Cerebellum (tissue), 4 donors: ENCODE measurements at places on chromosomes 3 and 15.

DNA sequence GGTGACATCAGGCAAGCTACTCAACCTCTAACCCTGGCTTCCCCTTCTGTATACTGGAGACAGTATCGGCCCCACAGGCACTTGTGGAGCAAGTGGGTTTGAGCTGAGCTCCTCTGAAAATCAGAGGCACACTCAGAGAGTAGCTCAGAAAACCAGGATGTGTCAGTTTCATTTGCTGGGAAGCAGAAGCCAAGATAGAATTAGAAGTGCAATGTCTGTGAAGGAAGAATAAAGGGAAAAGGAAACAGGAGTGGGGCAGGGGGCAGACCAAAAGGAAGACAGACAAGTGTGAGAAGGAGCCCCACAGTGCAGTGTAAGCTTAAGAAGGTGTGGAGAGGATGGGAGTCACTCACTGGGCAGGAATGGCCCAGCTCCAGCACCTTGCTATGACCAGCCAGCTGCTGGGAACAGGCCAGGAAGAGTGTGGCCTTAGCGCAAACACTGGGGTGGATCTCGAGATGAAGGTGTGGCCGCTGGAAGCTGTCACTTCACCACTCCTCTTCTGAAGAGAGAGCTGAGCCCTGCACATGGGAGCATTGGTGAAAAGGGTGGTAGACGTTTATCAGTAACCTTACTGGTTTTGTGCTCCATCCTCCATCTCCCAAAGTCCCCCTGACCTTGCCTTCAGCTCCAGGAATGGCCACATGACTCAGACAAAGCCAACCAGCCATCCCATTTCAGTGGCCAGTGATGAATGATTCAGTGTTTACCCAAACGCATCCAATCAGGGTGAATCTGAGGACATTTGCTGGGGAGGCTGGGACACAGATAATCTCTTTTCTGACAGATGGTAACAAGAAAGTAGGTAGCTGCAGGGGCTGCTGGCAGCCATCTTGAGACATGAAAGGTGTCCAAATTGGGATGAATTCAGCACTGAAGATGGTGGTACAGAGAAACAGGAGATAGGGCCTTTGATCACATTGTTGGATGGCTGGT lies 108.4 kb downstream of the SHQ1 start:
- DNase-seq = no peak

- DNase-seq = no peak
Observed at GRCh38 chr15:34470091-34470490, 32.5 kb upstream of the GOLGA8A start.

- no peak for DNase-seq
Observed at GRCh38 chr15:87523516-87523915, 733.0 kb downstream of the NTRK3 start.

- DNase-seq = no peak
Observed at GRCh38 chr15:38242055-38242454, 10.6 kb upstream of the SPRED1 start.

GRCh38 chr15:72319360-72319984 lies 485 bp downstream of the CELF6 start:
- DNase-seq = no peak

- no peak for DNase-seq
Observed at GRCh38 chr15:85927931-85928537, 133.3 kb upstream of the KLHL25 start.

DNA sequence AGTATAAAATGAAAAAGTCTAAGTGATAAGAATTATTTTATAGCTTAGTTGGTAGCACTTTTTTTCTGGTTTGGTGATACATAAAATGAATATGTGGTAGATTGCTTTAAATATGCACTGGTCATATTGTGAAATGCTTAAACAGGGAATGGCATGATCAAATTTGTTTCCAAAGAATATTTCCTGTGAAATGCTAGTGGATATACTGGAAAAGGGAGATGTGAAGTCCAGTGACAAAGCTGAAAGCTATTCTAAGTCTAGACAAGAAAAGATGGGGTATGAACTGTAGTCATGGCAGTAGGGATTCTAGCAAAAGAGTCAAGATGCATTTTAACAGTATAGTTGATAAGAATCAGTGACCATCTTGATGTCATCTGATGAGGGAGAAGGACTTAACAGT lies 98.9 kb upstream of the MME start:
- DNase-seq = no peak

- DNase-seq = no peak
Observed at GRCh38 chr3:15053541-15053940, 11.6 kb downstream of the MRPS25 start.

DNA sequence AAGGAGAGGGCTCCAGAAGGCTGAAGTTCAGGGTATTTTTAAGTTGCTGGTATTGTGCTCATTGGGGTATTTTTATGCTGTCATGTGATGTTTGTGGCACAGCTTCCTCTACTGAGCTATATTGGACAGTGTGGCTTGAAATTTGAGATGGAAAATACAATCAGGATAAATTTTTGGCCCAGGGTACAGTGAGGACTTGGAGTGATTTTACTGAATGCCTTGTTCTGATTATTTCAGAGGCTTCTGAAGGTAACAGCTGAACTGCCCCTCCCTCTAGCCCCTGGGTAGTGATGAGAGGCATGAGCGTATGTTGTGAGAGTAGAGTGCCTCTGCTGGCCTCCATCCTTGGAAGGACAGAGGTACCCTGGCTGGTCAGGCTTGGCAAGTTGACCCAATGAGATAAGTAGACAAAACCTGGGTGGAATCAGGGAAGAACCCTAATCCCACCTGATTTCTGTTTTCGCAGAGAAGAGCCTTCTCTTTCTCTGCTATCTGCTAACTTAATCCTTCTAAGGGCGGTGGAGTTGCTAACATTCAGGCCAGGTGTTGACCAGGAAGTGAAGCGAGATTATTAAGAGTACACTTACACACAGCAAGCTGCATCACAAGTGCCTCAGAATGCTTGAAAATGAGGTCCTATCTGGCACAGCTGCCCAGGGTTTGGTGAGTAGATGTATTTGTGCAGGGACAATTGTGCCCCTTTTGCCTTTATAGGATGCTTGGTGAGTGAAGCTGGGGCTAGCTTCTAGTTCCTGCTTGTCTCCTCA lies 98.1 kb upstream of the CLSTN2 start:
- DNase-seq = no peak

GRCh38 chr3:175749981-175750380 lies 890.8 kb downstream of the NAALADL2 start:
- no peak for DNase-seq

GRCh38 chr3:67083277-67083676 lies 85.2 kb downstream of the KBTBD8 start:
- DNase-seq = no peak

- DNase-seq = no peak
Observed at GRCh38 chr3:156533205-156533604, 21.7 kb downstream of the SSR3 start.

GRCh38 chr3:29263476-29263875 lies 17.4 kb upstream of the RBMS3 start:
- DNase-seq = no peak

DNA sequence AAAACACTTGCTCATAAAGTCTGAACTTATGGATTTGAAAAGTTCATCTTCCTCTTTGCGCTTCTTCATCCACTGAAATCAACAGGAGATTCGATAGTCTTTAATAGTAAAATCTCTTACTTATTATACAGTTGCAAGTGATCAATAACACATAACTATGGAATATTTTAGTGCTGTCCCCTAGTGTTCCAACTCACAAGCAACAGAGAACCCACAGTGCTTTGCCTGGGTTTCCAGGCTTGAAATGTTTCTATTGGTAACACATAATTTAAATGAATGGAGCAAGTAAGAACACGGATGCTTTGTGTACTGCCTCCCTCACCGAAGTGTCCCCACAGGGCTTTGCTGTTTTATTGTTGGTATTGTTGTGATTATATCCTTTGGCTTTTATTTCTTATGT lies 93.5 kb downstream of the WDR72 start:
- DNase-seq = no peak

GRCh38 chr3:107651782-107652181 lies 129.0 kb downstream of the BBX start:
- DNase-seq = no peak

GRCh38 chr3:127691489-127691888 lies 18.7 kb downstream of the ABTB1 start:
- DNase-seq = no peak

GRCh38 chr3:115655761-115656282 lies 32.5 kb downstream of the GAP43 start:
- no peak for DNase-seq

GRCh38 chr3:3107858-3108257 lies 2.3 kb downstream of the IL5RA start:
- no peak for DNase-seq

- DNase-seq = no peak
Observed at GRCh38 chr3:139982404-139982803, 47.4 kb downstream of the CLSTN2 start.

DNA sequence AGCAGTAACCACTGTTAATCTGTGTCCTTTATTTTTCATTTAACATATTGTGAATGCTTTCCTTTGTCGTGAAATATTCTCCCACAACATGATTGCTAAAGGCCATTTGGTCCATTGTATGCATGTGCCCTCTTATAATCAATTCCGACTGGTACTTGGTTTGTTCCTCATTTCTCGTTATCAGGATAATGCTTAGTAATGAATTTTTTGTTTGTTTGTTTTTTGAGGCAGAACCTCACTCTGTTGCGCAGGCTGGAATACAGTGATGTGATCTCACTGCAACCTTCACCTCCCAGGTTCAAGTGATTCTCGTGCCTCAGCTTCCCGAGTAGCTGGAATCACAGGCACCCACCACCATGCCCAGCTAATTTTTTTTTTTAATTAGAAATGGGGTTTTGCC lies 22.0 kb downstream of the SPATA12 start:
- no peak for DNase-seq

DNA sequence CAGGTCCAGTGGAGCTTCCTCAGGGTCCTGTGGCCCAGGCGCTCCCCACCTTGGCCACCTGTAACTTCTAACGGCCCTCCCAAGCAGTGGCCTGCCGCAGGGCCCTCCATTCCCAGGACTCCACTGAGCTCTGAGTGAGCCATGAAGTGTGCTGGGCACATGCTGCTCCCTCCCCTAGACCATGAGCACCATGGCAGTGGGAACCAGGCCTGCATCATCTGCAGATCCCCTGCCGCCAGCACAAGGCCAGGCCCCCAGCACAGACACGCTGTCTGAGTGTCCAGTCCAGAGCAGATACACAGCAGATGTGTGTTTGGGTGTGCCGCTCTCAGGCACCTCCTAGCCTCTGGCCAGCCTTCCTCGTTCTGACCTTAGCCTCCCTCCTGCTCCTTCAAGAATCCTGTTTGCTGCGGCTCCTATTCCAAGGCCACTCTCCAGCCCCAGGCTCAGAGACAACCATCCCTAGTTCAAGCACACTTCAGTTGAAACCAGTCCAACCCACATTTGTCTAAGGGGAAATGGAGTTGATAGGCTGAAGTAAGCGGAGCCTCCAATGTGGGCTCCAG lies 7.0 kb upstream of the KLF15 start:
- no peak for DNase-seq

GRCh38 chr15:101025501-101025885 lies 106.3 kb downstream of the LRRK1 start:
- no peak for DNase-seq

DNA sequence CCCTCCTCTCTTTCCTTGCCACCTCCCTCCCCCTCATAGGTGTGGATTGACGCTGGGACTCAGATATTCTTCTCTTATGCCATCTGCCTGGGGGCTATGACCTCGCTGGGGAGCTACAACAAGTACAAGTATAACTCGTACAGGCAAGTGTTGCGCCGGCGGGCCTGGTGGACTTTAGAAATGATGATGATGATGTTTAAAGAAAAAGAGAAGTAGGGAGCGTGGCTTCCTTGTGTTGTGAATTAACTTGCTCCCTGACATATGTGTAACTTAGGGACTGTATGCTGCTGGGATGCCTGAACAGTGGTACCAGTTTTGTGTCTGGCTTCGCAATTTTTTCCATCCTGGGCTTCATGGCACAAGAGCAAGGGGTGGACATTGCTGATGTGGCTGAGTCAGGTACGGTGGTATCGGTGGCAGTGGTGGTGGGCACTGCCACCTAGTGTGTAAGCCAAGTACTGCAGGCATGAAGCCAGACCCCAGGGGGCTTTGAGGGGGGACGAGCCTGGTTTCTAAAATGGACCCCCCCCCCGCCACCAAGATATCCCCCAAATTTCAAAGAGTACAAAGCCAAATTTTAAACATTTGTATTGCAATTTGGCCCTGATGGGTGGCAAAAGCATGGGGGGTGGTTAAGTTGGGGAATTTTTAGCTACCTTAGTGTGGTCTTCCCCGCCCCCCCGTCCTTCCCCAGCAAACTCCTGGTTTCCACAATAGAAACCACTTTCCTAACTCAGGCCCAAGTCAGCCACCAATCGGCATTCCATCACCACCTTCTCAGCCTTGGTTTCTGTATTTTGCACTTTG lies 65.6 kb downstream of the SLC6A6 start:
- DNase-seq = peak; percentile 77

GRCh38 chr3:157752956-157753786 lies 250.0 kb upstream of the VEPH1 start:
- no peak for DNase-seq

GRCh38 chr3:183898028-183898431 lies 13.3 kb upstream of the PARL start:
- no peak for DNase-seq

- no peak for DNase-seq
Observed at GRCh38 chr15:96392380-96393208, 62.1 kb downstream of the NR2F2 start.

DNA sequence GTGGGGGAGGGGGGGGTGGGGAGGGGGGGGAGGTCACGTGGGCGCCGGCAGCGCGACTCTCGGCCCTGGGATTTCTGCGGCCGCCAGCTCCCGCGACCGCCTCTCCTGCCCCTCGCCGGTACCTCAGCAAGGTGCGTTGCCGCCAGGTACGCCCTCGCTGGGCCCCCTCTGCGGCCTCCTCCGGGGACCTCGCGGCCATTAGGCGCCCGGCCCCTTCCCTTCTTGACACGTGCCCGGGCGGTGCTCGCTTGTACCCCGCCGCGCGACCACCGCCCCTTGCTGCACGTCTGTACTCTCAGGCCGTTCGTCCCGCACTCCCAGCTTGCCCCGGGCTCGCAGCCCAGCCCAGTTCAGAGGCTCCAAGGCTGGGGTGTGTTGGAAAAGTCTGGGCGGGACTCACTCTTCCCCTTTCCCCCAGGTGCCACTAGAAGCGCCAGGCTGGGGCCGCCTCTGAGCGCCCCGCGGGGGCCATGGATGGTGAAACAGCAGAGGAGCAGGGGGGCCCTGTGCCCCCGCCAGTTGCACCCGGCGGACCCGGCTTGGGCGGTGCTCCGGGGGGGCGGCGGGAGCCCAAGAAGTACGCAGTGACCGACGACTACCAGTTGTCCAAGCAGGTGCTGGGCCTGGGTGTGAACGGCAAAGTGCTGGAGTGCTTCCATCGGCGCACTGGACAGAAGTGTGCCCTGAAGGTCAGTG lies at the start of gene MAPKAPK3:
Gene MAPKAPK3, plus strand, starts transcription at position 56 of the 696 bp plus-strand sequence. Its CDS starts 415 bp downstream, at position 471.
- DNase-seq = no peak

GRCh38 chr3:38038447-38038911 lies 529 bp upstream of the DLEC1 start:
- DNase-seq = no peak
